H7 (cell line): ENCODE measurements at places on chromosomes 6 and 20. TPM values are rescaled to one million over a fixed set of nuclear protein-coding genes. Genes with fewer than 3 reads are reported as not detected.

GRCh38 chr20:17825252-17825959 is 125.6 kb downstream of the BANF2 start:
- no peak for DNase-seq

- no peak for DNase-seq
Measured at GRCh38 chr20:43721097-43721428, 5.7 kb downstream of the GTSF1L start.

GRCh38 chr6:43734294-43734665 is 35.7 kb upstream of the VEGFA start:
- DNase-seq: no peak

GRCh38 chr6:160203953-160204352 is 54.7 kb downstream of the SLC22A2 start:
- DNase-seq: no peak

SRMS gene
- total RNA-seq: 0.21 and 0.33 TPM in 2 replicates

SIM1 gene
- total RNA-seq: 0.03 TPM in 1 of 2 replicates, not detected in the other

NINL gene
- 33.7 and 42.6 TPM in 2 replicates for total RNA-seq

DAAM2 gene
- 0.97 and 1.0 TPM in 2 replicates for total RNA-seq

FAM83D gene
- total RNA-seq: 82.9 and 90.7 TPM in 2 replicates

DNA sequence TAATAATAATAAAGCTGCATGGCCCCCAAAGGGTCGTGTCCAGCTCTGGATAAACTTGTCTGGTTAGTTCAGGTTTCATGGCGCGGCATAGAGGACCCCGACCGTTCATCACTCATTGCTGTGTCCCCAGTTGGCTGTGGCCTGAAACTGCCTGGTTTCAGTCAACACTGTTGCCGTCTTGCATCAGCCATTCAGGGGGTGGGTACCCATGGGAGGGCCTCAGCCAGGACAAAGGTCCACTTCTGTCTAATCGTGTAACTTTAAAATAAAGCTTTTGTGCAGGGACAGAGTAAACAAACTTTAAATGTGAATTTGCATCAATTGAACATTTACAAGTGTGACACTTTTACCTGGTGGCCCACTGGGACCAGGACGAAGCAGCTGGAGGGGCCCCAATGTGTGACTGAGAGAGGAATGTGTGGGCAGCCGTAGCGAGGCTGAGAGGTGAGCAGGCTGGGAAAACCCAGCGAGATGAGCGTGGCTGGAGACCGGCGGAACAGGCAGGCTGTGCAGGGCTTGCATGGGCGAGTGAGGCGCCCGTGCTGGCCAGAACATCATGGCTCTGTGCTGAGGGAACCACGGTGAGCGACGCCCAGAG is 22.3 kb upstream of the UNC93A start:
- DNase-seq: no peak

C6orf15 gene
- total RNA-seq: not detected in 2 replicates

GRCh38 chr20:48198929-48199451 is 413.7 kb upstream of the SULF2 start:
- DNase-seq: no peak

RPL7L1 gene
- 114 and 125 TPM in 2 replicates for total RNA-seq

GRCh38 chr20:23008667-23009066 is 26.4 kb upstream of the SSTR4 start:
- no peak for DNase-seq

DNA sequence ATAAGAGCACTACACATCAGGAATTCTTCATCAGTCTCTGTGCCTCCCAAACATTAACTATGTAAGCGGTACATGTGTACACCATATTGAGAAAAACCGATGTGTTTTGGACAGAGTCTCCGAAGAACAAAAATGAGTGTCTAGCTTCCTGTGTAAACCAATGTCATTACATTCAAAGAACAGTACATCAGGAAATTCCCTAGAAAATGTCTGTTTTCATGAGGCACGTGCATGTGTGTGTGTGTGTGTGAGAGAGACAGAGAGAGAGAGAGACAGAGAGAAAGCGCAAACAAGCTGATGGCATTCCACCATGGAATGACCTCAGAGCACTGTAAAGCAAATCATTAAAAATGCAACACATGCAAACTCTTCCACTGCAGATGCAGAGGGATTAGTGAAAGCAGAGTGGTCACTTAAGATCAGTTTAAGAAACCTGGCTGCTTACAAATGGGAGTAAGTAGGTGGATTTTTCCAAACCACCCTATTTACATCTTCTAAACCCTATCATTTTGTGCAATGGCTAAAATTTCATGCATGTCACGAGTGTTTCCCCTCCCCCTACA is 133.9 kb downstream of the HIVEP2 start:
- DNase-seq: no peak

GRCh38 chr20:15938847-15939246 is 634.4 kb downstream of the KIF16B start:
- DNase-seq: no peak

KIF25 gene
- 0.15 and 0.42 TPM in 2 replicates for total RNA-seq

GRCh38 chr20:60062431-60063047 is 104.3 kb downstream of the CDH26 start:
- no peak for DNase-seq

TMEM244 gene
- total RNA-seq: not detected in 2 replicates

DNA sequence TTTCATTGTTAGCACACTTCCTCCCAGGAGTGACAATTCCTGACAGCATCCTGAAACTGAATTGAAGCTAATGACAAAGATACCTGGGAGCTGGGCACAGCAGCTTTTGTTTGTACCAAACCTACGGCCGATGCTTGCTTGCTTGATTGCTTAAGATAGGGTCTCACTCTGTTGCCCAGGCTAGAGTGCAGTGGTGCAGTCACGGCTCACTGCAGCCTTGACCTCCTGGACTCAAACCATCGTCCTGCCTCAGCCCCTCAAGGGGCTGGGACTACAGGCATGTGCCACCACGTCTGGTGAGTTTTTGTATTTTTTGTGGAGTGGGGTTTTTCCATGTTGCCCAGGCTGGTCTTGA is 84.7 kb upstream of the SCP2D1 start:
- no peak for DNase-seq

GRCh38 chr20:60107621-60108390 is 149.6 kb downstream of the CDH26 start:
- DNase-seq: no peak

DNA sequence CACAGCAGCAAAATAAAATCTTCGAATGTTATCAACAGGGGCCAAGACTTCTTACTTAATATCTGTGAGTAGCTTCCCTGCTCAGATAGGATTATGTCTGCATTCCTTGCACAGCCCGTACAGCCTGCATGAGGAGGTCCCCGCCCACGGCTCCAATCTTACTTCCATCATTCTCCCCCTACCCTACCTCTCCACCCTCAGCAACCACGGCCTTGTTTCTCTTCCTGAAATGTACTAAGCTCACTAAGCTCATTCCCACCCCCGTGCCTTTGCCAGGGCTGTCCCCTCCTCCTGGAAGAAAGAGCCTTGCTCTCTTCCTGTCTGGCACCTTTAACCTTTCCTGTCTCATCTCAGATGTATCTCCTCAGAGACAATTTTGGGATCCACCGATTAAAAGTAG is 120.4 kb downstream of the BCAS1 start:
- DNase-seq: no peak
